ENCODE measurements at places on chromosomes 11 and 22. TPM values are rescaled to one million over a fixed set of nuclear protein-coding genes. Genes with fewer than 3 reads are reported as not detected.

- DNase-seq, result no peak
These were observed 13.5 kb downstream of the PIK3IP1 start for GRCh38 chr22:31278626-31279326.

- no peak for DNase-seq
These were observed 107.7 kb downstream of the CRYBB2 start for GRCh38 chr22:25327018-25327755.

- DNase-seq, result no peak
These were observed 30.0 kb upstream of the CABP7 start for GRCh38 chr22:29689880-29690213.

DNA sequence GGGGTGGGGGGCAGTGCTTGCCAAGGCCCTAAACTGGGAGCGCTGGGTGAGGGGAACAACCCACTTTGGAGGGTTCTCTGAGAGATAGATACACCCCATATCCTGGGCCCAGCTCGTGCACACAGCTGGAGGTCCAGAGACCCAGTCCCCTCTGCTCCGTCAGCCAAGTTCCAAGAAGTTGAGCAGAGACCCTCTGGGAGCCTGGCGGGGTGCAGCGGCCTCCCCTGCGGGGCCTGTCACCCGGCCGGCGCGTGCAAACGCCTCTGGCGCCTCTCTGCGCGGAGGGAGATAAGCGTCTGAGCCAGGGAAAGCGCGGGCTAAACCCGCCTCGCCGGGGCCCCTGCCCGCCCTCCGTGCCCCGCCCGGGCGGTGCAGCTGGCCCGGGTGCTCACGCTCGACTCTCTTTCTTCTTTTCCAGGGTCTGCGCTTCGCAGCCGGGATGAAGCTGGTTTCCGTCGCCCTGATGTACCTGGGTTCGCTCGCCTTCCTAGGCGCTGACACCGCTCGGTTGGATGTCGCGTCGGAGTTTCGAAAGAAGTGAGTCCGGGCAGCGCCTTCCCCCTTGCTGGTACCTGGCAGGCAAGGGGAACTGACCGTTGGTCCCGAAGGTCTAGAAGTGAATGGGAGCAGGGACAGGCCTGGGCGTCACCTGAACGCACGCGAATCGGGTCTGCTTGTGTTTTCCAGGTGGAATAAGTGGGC lies 540 bp downstream of the ADM start:
- DNase-seq, result peak; percentile 40

- no peak for DNase-seq
These were observed 5.3 kb downstream of the NHERF4 start for GRCh38 chr11:119190531-119190930.

DNA sequence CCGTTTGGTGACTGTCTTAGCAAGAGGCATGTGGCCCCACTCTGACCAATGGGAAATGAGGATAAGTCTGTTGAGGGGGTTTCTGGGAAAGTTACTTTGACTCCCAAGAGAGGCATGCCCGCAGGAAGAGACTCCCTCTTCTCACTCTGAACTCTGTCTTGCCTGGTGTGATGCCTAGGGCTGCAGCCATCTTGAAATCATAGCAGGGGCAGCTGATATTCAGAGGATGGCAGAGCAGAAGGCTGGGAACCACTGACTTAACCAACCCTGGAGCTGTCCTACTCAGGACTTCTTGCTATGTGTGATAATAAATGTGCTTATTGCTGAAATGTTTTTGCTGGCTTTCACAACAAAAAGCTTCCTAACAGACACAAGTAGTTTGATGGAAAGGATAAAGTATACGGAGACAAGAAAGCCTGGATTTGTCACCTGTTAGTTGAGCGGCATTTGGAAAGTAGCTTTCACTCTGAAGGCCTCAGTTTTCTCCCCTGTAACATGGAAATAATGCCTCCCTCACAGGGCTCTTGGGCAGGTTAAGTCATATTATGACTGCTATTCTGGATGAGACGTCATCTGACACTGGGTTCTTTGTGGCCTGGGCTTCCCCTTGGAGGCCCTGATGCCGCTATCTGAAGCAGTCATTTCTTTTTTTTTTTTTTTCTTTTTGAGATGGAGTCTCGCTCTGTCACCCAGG lies 128.5 kb downstream of the CEP164 start:
- DNase-seq, result no peak

DNA sequence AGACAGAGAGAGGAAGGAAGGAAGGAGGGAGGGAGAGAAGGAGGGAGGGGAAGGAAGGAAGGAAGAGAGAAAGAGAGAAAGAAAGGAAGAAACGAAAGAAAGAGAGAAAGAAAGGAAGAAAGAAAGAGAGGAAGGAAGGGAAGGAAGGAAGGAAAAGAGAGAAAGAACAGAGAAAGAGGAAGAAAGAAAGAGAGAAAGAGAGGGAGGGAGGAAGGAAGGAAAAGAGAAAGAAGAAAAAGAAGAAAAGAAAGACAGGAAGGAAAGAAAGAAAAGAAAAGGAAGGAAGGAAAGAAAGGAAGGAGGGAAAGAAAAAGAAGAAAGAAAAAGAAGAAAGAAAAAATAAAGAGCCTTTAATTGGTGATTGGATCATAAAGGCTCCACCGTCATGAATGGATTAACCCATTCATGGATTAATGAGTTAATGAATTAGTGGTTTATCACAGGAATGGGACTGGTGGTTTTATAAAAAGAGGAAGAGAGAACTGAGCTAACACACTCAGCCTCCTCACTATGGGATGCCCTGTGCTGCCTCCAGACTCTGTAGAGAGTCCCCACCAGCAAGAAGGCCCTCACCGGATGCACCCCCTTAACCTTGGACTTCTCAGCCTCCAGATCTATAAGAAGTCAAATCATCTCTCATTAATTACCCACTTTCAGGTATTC lies 9.0 kb upstream of the PLAAT2 start:
- no peak for DNase-seq

- no peak for DNase-seq
These were observed 74.7 kb downstream of the KCNQ1 start for GRCh38 chr11:2519517-2519861.

DNA sequence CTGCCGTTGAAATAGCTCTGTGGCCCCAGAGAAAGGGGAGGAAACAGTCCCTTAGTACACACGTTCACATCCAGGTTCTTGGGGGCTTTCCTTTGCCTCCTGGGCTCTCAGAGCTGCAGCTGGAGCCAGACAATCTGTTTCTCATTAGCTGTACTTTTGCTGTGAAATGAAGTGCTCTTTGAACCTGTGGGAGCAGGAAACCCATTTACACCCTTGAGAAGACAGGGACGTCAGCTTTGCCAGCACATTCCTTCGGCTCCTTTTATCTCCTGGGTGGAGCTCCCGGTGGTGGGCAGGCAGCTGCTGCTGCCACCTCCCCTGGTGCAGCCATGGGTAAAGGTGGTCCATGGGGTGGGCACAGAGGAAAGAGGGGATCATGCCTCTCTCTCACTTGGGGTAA lies 80.6 kb upstream of the TIMP3 start:
- DNase-seq, result no peak

- DNase-seq, result peak; percentile 22
These were observed 24.1 kb downstream of the IRAG1 start for GRCh38 chr11:10669258-10670033.

DNA sequence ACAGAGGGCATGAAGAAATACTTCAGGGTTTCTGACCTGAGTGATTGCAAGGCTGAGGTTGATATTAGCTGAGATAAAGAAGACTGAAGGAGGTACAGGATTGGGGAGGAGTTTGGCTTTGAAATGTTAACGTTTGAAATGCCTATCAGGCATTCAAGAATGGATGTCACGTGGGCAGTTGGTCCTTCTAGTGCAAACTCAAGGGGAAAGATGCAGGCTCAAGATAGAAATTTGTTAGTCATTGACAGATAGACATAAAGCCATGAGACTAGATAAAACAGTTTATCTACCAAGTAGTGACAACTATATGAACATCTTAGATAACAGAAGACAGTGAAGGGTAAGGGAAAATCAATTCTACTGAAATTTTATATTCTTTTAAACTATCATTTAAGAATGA lies 23.1 kb downstream of the TTC17 start:
- DNase-seq, result no peak

GRCh38 chr11:122209619-122210366 lies 93.8 kb upstream of the BLID start:
- peak; percentile 62 for DNase-seq

GRCh38 chr11:78972590-78972989 lies 397.9 kb upstream of the NARS2 start:
- no peak for DNase-seq

GRCh38 chr11:7896009-7896785 lies 34.9 kb downstream of the OR10A6 start:
- DNase-seq, result no peak

- no peak for DNase-seq
These were observed 72.0 kb upstream of the API5 start for GRCh38 chr11:43239791-43240190.

DNA sequence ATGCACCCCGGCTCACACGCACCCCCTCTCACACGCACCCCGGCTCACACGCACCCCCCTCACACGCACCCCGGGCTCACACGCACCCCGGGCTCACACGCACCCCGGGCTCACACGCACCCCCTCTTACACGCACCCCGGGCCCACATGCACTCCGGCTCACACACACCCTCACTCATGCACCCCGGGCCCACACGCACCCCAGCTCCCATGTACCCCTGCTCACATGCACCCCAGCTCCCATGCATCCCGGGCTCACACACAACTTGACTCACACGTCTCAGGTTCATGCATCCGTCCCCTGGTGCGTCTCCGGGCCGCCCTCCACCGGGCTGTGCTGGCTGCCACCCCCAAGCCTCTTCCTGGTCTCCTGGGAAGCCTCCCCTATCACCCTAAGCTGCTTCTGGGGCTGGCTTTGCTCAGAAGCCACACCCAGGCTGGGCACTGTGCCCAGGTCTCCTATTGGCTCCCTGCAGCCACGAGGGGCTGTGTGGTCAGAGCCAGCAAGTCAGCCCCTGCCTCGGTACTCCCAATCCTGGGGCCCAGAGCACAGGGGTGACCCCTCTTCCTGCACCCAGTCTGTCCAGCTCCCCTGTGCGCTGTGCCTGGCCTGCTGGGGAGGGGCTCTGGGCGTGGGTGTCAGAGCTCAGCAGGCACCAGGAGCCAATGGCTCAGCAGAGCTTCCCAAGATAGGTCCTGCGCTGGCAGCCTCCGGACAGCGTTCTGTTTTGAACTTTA lies 16.9 kb downstream of the TSPAN4 start:
- peak; percentile 88 for DNase-seq

DNA sequence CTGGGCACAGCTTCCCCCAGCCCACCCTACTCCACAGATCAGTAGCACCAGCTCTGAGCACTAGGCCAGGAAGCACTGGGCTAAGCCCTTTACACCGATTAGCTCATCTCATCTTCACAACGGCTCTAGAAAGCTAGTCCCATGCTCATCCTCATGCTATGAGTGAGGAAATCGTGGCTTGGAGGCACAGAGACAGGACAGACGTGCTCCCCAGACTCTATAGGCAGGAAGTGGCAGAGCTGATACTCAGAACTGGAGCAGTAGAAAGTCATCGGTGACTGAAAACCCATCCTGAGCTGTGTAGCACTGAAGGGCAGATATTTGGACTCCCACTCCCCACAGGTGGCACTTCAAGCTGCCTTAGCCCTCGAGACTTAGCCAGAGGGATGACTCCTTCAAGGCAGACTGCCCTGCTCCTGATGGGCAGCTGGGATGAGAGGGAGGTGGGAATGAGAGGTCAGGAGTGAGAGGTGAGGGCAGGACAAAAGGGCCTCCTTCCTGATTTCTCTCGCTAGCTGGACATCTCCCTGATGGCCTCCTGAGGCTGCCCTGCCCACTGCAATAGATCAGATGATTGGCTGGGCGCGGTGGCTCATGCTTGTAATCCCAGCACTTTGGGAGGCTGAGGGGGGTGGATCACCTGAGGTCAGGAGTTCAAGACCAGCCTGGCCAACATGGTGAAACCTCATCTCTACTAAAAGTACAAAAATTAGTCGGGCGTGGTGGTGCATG lies 9.7 kb downstream of the CD5 start:
- no peak for DNase-seq

- DNase-seq, result peak; percentile 10
These were observed 235.0 kb downstream of the MIAT start for GRCh38 chr22:26892166-26893041.

DNA sequence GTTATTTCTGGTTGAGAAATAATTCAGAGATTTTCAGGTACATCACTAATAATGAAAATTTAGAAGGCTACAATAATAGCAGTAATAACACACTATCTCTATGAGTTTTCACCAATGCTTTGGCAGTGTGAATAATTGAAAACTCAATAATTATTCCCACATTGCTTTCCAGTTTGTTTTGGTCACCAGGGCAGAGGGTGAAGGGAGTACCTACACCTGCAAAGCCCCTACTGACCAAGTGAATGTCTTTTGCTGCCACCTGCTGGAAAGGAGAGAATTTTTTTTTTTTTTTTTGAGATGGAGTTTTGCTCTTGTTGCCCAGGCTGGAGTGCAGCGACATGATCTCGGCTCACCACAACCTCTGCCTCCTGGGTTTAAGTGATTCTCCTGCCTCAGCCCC lies 3.2 kb downstream of the NELL1 start:
- peak; percentile 31 for DNase-seq

DNA sequence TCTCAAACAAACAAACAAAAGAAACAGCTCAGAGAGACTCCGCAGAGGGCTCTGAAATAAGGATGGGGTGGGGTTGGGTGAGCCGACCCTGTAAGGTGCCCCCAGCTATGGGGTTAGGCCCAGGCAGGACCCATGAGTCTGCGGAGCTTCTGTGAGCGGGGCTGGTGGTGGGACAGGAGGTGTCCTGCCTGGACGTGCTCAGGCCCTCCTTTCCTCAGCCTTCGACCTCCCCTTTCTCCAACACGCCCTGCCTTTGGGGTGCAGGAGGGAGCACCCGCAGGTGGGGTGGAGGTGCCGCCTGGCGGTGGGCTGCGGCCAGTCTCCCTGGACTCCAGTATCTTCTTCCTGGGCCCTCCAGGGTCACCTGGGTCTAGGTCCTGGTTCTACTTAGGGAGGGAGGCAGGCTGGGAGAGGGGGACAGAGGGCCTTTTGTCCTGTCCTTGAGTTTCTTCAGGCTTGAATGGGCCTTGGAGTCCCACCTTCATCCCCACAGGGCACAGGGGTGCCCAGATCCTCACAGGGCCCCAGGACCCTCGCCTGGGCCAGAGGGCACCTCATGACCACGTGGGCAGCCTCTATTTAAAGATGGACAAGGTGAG lies 12.3 kb downstream of the PRR33 start:
- no peak for DNase-seq

DNA sequence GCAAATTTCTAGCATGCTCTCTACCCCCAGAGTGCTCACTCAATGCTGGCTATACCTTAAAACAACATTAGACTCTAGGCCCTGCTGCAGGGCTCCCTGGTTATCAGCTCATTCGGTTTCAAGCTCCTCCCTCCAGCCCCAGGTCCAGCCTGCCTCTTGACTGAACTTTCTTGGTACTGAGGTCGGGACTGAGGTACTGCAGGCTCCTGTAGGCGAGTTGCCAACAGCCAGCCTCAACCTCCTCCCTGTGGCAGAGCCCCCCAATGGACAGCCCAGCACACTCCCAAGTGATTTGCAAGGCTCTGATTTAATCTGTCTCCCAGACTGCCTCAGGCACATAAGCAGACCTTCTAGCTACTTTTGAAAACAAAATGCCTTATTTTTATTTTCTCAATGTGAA lies 73.6 kb upstream of the EIF3M start:
- DNase-seq, result no peak

CRYBB3 gene
- not detected for total RNA-seq

MS4A18 gene
- total RNA-seq, result not detected

OSM gene
- total RNA-seq, result 1.2 TPM

MGAT3 gene
- 5.4 TPM for total RNA-seq

CWC15 gene
- total RNA-seq, result 61.7 TPM

ALDH3B1 gene
- 42.7 TPM for total RNA-seq

HOATZ gene
- total RNA-seq, result not detected

MFNG gene
- 31.1 TPM for total RNA-seq

ASCL2 gene
- 5.0 TPM for total RNA-seq

WNT11 gene
- 2.2 TPM for total RNA-seq

OR51B5 gene
- not detected for total RNA-seq

GGT5 gene
- total RNA-seq, result 103 TPM

KREMEN1 gene
- 16.2 TPM for total RNA-seq

KIF18A gene
- total RNA-seq, result 0.50 TPM

IGLL1 gene
- total RNA-seq, result not detected

F2 gene
- total RNA-seq, result not detected

LIF gene
- total RNA-seq, result 10.7 TPM

All from kidney (tissue), 22 donors.